SK-MEL-5 (cell line): ENCODE measurements at places on chromosomes 12 and 14.

GRCh38 chr12:48786591-48787544 is 2.0 kb downstream of the ADCY6 start:
- DNase-seq: peak; percentile 91

DNA sequence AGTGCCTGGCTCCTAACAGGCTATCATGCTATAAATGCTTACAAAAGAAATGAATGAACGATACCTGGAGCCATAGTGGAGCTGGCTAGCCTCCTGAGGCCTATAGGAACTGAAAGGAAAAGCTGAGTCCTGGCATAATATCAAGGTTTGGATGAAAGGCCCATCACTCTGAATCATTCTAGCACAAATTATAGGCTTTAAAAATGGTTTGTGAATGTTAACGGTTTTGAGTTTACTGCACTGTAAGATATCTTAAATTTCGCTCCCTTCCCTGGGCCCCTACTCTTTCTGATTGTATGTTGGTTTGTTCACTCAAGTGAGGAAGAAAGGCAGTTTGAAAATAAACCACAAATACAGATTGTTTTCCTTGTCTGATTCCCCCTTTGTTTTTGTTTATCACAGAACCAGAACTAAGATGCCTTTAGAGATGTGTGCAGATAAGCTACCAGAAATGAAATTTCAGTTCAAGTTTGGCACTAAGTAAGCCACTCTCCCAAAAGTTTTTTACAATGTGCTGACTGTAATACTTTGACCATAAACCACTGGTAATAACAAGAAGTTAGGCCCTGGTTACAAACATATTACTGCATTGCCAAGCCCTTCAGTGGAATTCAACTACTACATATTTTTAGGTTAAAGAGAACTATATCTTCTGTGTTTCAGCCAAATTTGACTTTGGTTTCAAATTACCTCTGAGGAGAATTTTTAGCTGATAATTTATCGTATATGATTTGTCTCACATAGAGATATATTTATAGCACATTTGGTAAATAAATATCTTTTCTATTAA is 89.5 kb downstream of the ALX1 start:
- no peak for DNase-seq

DNA sequence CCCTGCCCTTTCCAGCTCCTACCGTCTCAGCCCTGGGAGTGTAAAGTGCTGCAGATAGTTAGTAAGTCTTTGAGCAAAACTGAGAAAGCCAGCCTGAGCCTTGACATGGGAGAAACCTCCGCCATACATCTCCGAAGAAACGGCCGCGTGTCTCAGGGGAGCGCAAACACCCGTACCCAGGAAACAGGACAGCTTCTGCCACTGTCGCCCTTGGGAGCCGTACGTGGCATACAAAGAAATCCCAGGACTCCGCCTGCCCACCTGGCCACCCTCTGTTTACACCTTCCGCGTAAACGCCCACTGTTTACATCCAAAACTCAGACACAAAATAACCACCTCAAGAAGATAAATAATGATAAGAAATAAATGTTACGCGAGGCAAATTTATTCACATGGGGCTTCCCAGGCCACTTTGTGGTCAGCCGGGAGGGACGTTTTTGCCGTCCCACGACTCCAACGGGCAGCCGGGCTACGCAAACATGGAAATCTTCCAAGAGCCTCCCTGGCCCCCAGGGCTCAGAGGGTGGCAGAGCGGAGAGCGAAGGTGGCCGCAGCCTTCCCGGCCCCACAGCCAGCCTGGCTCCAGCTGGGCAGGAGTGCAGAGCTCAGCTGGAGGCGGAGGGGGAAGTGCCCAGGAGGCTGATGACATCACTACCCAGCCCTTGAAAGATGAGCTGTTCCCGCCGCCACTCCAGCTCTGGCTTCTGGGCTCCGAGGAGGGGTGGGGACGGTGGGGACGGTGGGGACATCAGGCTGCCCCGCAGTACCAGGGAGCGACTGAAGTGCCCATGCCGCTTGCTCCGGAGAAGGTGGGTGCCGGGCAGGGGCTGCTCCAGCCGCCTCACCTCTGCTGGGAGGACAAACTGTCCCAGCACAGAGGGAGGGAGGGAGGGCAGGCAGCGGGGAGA is at the start of gene BDKRB2:
BDKRB2 (plus strand) TSS at position 689 of the 908 bp plus-strand sequence. CDS start 32,269 bp downstream, outside the sequence.
- DNase-seq: peak; percentile 22

GRCh38 chr12:107670999-107671643 is 14.5 kb upstream of the PWP1 start:
- DNase-seq: peak; percentile 59

DNA sequence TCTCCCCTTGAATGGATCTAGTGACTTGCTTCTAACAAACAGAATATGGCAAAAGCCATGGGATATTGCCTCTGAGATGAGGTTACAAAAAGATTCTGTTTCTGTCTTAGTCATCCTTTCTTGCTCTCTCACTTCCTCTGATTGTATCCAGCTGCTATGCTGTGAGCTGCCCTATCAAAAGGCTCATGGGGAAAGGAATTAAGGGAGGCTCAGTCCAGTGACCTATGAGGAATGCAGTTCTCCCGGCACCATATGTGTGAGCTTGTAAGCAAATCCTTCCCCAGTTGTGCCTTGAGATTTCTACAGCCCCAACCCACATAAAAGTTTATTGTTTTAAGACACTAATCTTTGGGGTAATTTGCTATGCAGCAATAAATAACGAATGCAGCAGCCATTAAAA is 183.1 kb downstream of the KLHL28 start:
- DNase-seq: peak; percentile 90

- peak; percentile 66 for DNase-seq
Observed at GRCh38 chr14:51006781-51007211, 62.5 kb upstream of the PYGL start.

GRCh38 chr12:82326905-82327503 is 31.2 kb downstream of the CCDC59 start:
- DNase-seq: peak; percentile 52

- DNase-seq: no peak
Observed at GRCh38 chr14:64835431-64835830, 44.3 kb downstream of the SPTB start.

DNA sequence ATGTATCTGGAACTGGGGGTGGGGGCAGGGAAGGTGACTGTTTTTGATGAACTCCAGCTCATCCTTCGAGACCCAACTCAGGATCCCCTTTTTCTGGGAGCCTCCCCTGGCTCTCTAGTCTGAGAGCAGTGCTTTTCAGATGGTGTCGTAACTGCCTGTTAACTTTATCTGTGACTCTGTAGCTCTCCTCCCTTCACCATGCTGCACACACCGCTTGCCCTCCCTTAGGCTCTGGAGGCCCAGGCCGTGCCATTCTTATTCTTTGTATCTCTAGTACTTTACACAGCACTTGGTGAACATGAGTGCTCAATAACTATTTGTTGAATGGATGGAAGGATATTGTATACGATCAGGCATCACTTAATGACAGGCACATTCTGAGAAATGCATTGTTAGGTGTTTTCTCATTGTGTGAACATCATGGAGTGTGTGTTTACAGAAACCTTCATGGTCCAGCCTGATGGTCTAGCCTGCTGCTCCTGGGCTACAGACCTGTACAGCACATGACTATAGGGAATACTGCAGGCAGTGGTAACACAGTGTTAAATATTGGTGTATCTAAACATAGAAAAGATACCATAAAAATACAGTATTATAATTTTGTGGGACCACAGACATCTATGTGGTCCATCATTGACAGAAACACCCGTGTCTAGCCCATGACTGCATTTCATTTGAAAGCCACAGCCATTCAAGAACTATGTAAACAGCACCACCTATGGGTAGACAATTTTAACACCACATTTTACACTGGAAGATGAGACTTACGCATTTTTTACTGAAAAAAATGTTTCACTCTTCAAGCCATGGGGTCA is 91.8 kb downstream of the EML1 start:
- DNase-seq: peak; percentile 78

- no peak for DNase-seq
Observed at GRCh38 chr14:100330388-100330931, 7.3 kb downstream of the SLC25A47 start.

DNA sequence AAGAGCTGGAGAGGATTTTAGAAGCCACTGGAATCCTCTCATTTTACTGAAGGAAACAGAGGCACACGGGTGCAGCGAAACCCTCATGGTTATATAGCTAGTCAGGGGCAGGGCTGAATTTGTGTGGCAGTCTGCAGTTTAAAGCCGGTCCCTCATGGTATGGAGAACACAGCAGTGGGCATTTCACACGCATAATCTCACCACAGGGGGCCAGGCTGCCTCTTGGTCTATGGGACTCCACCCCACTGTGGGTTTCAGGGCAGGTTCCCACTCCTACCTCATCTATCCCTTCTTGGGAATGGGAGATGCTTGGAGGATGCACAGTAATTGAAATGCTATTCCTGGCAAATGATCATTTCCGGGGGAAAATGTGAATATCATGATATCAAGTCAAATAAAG is 400.6 kb downstream of the RGS6 start:
- DNase-seq: no peak

DNA sequence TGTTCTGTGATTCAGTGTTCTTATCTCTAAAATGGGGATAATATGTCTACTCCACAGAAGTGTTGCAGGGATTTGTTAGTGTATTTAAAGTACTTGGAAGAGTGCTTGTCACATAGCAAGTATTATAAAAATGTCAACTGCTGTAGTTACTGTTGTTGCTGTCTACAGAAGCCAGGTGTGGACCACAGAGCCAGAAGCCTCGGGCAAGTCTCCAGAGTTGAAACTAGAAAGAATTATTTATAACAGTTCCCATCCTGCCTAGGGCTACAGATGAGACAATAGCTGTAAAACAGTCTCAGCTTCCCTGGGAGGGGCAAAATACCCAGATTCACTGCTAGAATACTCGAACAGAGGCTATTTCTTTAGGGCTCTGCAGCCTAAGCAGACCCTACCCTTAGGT is 55.4 kb upstream of the FUT8 start:
- DNase-seq: no peak

DNA sequence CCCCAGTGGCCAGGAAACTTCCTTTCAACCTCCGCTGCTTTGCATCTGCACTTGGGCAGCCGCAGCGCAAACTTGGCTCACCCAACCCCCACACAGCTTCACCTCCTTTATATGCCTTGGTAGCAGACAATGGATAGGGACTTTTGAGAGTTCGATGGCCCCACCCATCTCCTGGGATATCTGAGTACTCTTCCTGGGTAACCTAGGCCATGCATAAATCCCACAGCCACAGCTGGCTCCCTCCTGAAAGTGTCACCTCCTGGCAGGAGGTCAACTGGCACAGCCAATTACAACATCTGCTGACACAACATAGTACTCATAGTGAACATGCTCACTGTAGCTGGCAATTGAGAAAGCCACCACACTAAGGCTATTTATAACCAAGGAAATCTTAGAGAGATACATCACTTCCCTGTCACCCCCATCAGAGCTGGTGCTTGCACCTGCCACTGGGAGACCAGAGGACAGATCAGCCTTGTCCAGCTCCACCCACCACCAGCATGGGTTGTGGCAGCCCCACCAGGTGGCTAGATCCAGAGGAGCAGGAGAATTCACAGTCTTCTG is 410.0 kb downstream of the SYT1 start:
- DNase-seq: no peak

DNA sequence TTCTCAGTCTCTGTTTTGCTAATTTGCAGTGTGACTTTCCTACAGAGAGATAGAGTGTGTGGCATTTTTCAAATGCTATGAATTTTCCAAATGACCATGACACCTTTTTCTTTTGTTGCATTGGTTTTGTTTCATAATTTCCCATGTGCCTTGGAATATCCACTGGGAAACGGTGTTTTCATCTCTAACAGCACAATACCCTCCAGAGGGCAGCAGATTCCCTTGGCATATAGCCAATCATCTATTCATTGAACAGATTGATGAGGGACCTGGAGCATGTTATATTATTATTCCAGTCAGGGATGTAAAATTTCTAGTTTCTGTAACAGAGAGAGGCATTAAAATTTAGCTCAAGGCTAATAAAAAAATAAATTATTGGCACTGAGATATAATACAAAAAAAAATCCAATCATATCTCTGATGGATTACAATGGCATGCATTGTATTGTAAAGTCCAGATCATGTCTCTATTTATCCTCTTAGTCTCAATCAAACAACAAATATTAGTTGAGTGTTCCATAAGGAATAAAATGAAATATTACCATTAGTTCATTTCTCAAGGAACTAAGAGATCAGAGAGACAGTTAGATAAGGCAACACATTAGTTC is 29.6 kb upstream of the NTN4 start:
- DNase-seq: peak; percentile 77

- no peak for DNase-seq
Observed at GRCh38 chr14:89616852-89617341, 199.9 kb upstream of the FOXN3 start.

DNA sequence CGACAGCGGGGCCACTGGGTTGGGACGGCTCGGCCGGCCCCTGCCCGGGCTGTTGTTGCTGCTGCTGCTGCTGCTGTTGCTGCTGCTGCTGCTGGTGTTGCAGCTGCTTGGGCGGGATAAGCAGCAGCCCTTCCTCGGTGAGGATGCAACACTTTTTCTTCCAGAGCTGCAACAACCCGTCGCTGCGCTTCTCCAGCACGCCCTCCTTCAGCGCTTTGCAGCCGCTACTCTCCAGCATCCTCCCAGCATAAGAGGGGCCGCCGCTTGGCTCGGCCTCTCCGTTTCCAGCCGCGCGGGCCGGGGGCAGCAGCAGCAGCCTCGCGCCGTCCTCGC is 529 bp downstream of the PHLDA1 start:
- no peak for DNase-seq

DNA sequence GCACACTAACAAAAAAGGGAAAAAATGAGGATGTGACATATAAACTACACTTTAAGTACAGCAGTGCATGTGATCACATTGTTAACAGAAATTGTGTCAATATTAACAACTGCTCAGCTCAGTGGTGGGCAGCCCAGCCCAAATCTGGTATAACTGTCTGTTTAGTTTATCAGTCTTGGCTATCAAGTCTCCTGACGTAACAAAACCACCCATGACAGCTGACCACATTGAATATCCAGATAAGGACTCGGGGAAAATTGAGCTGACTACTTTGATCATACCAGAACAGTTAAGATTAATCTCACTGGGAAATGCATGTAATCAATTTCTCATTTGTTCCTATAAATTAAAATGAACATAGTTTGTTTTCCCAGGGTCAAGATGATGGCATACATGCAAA is 396.6 kb downstream of the SNAPC1 start:
- no peak for DNase-seq

DNA sequence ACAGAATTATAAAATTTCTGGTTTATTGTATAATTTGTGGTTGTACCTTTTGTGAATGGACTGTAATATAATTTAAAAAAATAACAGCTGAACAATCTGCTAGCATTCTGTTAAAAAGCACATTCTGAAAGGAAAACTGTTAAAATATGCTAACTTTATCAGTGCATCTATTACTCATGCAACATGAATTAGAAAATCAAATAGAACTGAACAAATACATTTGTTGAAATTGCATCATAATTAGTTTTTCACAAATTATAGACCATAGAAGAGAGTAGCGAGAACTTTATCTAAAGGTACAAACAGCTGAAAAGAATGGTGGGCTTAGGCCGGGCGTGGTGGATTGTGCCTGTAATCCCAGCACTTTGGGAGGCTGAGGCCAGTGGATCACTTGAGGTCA is 33.0 kb downstream of the PTPN21 start:
- no peak for DNase-seq

DNA sequence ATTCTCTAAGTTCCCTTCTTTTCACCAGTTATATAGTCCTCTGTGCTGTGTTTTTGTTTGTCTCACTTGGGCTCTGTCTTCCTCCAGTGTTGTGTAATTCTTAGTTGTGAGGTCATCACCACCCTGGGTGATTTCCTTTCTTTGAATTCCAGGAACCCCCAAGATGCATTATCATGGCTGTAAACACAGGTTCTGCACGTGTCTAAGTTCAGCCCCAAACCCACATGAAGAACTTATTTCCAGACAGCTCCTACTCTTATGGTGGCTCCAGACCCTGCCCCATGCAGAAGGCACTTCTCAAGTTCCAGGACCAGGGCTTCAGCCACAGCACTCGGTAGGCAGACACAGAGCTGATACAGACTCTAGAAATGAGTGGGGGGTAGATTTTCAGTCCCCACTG is 560.5 kb downstream of the BCL11B start:
- no peak for DNase-seq
